CD4-positive, CD25-positive, alpha-beta regulatory T cell (primary cell): ENCODE measurements at places on chromosomes 5 and 9. TPM values are rescaled to one million over a fixed set of nuclear protein-coding genes. Genes with fewer than 3 reads are reported as not detected.

The DIAPH1 gene
- 287 TPM for total RNA-seq

The NR2F1-AS1 gene
- not detected for total RNA-seq

The FOXD4L4 gene
- not detected for total RNA-seq

The WNK2 gene
- 0.22 TPM for total RNA-seq

The WDR31 gene
- 0.22 TPM for total RNA-seq

The LCN12 gene
- total RNA-seq: 1.4 TPM

The UBE2B gene
- total RNA-seq: 142 TPM

The ATOSB gene
- 7.2 TPM for total RNA-seq

The CDH9 gene
- total RNA-seq: not detected

The LEAP2 gene
- total RNA-seq: 1.3 TPM

The PCDH12 gene
- total RNA-seq: not detected

The HMMR gene
- total RNA-seq: 1.0 TPM

The ADAMTS16 gene
- total RNA-seq: not detected

The RGS3 gene
- total RNA-seq: 12.6 TPM

The RORB gene
- not detected for total RNA-seq

The TCOF1 gene
- 58.3 TPM for total RNA-seq

The IFNA2 gene
- not detected for total RNA-seq

The CCDC152 gene
- total RNA-seq: 1.3 TPM

The TMC1 gene
- not detected for total RNA-seq

The ARL14EPL gene
- not detected for total RNA-seq

The SRD5A1 gene
- 5.3 TPM for total RNA-seq

The SMIM33 gene
- total RNA-seq: 0.54 TPM

The TAF11L5 gene
- not detected for total RNA-seq

The CER1 gene
- not detected for total RNA-seq

The FGD3 gene
- total RNA-seq: 188 TPM

The FOXI1 gene
- not detected for total RNA-seq

The CD72 gene
- total RNA-seq: 7.9 TPM

The SAPCD2 gene
- 1.2 TPM for total RNA-seq

The ACTBL2 gene
- not detected for total RNA-seq

The PLPP7 gene
- not detected for total RNA-seq

The TTC16 gene
- 1.7 TPM for total RNA-seq

The PCDHA3 gene
- total RNA-seq: not detected

The DOCK2 gene
- total RNA-seq: 354 TPM

The IL4 gene
- 2.1 TPM for total RNA-seq

The IGFBPL1 gene
- total RNA-seq: not detected

The PNPLA7 gene
- total RNA-seq: 12.4 TPM

The CCIN gene
- 1.4 TPM for total RNA-seq

The ARID3C gene
- not detected for total RNA-seq

The STRBP gene
- 16.8 TPM for total RNA-seq
